Stimulated activated CD8-positive, alpha-beta memory T cell treated with anti-CD3 and anti-CD28 coated beads, Interleukin-7, amount 100 ng/mL, for 1 hour (primary cell): ENCODE measurements at places on chromosomes 13 and 19.

DNA sequence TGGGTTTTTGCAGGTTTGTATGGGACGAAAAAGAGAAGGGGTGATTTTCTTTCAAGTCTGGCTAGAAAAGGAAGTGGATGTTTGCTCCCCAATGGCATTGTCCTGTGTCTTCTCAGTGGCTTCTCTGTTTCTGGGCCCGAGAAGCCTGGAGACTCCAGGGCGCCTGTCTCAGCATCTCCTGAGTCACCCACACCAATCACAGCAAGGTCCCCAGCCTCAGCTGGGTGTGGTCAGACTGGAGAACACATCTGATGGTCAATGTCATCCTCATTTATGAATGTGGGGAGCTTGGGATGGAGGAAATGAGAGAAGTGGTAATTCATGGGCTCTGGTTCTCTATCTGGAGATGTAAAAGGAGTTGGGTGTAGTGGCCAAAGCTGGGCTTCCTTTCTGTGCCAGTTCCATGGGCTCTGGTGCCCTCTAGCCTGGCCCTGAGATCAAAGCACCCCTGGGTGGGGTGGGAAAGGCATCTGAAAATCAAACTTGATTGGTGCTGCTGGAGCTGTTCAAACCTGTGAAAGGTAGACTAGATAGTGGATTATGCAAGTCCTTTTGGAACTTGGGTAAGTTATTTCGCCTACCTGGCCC lies 13.4 kb downstream of the RASL11A start:
- DNase-seq: no peak

GRCh38 chr19:14363183-14364097 lies 17.8 kb upstream of the ADGRE5 start:
- DNase-seq: no peak

GRCh38 chr19:43594710-43595604 lies 977 bp downstream of the IRGQ start:
- DNase-seq: no peak

GRCh38 chr19:29855087-29855486 lies 43.3 kb downstream of the CCNE1 start:
- DNase-seq: no peak

DNA sequence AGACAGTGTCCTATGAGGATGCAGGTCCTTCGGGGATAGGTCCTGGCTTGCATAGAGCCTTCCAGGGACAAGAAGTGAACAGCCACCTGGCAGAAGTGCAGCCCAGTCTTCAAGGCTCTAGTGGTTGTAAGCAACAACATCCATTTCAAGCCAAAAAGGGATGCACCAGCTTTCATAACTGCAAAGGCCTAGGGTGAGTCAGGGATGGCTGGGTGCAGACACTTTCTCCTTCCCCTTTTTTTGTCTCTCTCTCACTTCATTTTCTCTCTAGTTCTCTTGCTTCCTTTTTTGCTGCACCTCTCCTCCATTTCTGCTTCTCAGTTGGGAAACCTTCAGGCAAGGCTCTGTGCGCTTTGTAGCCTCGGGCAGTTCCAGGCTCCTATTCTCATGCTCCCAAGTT lies 196.2 kb upstream of the ZNF536 start:
- no peak for DNase-seq
